ENCODE measurements at places on chromosomes 1 and 21.
A peak's percentile ranks its signal among the peaks of the same experiment; 100 is the strongest.

DNA sequence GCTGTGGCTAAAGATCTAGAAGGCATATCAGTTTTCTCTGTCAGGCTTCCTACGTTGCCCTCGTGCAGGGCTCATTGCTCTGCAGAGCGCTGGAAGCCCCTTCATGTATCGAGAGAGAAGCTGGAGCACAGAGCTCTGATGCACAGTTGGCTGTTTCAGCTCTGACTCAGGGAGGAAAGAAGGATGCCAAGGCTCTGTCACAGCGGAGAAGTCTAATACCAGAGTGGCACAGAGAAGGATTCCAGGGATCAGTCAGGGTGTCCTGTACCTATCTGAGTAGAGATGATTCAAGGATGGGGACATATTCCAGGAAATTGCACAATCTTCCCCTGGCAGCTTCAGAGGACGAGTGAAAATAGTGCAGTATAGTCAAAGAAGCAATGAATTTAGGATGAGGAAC is 179.2 kb upstream of the FMN2 start:
- DNase-seq: no peak

DNA sequence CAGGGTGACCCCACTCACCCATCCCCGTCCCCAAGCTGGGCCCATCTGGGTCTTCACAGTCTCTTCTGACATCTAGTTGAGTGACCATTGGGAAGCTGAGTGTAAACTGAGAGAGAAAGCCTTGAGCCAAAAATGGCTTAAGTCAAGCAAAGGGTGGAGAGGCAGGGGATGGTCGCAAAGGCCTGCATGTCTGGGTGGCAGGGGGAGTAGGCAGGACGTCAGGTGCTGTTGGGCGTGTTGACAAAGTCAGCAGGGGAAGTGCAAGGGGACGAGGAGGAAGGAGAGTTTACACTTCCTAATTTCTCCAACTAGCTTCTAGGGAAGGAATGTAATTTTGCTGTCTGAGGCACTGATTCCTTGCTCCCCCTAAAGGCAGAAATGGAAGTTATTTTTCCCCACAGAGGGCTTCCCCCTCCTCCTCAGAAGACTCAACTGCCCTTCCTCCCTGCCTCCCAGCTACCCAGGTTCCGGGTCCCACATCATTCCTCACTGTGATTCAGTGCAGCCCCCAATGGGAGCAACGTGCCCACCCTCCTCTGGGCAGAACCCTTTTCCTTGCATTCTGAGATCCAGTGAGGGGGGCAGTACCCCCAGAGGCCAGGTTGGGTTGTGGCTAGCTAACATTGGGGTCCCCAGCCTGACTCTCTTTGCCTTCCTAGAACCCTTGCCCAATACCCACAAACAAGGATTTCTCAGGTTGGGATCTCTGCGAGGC is 1.2 kb upstream of the ADORA1 start:
- DNase-seq: no peak

DNA sequence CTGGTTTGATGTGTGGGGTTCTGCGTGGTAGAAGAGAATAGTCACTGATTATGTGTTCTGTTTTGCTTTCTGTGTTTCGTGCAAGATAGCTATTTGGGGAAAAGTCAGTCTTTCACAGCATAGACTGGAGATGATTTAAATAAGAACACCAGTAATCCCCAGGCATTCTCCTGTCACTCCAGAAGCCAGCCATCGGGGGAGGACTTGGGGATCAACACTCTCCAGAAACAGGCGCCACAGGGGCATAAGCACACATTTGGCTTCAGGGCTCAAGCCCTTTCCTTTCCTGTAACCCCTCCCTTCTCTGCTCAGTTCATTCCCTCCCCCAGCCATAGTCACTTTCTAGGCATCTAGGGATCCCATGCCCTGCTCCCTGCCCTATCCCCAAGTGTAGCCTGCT is 97.3 kb upstream of the BEND5 start:
- DNase-seq: no peak

DNA sequence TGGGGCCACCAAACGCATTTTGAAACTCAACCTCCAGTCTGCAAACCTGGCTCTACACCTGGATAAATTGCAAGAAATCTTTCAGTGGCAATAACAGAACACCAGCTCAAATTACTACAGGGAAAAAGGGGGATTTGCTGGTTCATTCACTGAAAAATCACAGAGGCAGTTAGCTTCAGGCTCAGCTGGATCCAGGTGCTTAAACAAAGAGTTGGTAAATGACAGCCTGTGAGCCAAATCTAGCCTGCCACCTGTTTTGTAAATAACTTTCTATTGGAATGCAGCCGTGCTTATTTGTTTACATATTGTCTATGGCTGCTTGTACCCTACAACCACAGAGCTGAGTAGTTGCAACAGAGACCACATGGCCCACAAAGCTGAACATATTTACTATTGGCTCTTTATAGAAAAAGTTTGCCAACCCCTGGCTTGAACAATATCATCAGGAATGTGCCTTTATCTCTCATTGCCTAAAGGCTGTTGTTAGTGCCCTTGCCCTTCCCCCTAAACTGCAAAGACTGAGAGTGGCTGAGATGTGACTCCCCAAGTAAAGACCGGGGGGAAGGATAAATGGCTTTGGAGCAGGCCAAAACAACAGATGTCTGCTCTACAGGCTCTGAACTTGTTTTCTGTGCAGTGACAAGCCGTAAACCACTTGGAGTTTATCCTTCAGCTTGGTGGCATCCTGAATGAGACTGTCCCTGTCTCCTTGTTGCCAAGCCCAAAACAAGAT is 21.5 kb upstream of the PTPRF start:
- DNase-seq: no peak

DNA sequence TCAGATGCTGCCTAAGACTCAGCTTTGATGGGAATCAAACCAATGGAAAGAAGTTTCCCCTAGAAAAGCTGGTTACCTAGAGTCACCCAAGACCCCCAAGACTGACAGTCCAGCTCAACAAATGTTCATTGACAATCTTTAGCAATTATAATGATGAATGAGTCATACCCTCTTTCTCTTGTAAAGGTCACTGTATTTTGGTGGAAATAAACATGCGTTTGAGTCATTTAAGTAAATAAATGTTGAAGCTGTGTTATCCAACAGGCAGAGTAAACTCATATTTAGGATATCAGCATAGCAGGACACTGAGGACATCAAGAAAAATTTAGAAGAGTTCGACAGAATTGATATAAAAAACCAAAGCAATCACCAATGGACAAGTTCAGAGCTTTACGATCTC is 295.9 kb downstream of the RGS7 start:
- no peak for DNase-seq

DNA sequence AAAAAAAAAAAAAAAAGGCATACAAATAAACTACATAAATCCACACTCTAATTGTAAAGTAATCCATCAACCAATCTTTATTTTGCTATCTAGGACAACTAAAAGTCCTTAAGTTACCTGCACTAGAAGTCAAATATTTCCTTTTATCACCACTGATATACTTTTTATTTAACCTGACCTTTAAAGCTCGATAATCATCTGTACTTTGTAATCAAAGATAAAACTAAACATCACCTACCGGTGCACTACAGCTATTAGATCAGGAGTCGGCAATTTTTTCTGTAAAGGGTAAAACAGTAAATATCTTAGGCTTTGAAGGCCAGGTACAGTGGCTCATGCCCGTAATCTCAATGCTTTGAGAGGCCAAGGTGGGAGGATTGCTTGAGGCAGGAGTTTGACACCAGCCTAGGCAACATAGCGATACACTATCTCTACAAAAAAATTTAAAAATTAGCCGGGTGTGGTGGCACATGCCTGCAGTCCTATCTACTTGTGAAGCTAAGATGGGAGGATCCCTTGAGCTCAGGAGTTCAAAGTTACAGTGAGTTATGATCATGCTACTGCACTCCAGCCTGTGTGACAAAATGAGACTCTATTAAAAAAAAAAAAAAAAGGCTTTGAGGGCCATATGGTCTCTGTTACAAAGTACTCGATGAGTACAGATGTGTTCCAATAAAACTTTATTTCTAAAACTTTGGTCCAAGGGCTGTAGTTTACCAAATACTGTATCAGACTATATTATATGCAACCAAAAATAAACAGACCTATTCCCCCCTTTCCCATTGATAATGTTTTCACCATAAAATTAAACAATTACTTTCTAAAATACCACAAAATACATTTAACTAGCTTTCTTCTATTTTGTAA is 47.1 kb downstream of the TESK2 start:
- no peak for DNase-seq

GRCh38 chr1:64569411-64569810 is 99.5 kb downstream of the CACHD1 start:
- no peak for DNase-seq

GRCh38 chr1:7638078-7638477 is 133.0 kb upstream of the VAMP3 start:
- DNase-seq: no peak

DNA sequence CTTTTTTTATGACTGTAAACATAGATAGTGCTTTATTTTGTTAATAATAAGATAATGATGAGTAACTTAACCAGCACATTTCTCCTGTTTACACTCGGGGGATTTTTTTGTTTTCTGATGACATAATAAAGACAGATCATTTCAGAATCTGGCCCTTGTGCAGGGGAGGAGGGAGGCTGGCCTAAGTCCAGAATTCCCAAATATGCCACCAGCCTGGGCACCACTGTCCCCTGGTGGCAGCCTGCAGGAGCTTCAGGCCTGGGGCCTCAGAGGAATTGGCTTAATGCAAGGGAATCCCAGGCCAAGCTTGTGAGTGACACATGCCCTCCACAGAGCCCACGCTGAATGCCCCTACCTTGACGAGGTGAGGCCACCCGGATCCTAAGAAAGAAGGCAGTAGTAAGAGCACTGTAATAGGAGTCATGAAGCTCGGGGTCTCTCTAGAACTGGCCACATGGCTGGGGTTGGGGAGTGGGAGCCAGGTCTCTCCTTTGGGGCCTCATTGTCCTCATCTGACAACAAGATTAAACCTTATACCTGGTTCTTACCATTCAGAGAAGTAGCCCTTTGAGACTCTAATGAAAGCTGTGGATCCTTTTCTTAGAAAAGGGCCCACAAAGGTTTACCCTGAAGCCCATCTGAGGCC is 24.1 kb downstream of the ETNK2 start:
- DNase-seq: peak; percentile 74

DNA sequence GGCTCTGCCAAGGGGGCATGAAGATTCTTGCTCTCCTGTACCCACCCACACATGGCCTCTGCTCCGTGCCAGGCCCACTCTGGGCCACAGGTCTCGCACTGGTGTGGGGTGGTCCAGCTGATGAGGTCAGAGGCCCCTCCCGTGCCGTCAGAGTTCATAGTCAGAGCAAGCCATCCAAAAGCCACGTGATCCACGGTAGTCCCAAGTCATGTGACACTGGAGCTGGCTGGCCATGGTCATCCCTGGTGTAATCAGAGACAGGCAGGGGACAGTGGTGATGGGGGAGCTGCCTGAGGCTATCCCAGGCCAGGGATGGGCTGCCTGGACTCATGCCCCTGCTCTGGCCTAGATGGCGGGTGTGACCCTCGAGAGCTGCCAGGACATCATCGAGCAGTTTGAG is 10.5 kb downstream of the PLCH2 start:
- no peak for DNase-seq

- DNase-seq: no peak
Observed at GRCh38 chr1:9006956-9007615, 19.1 kb downstream of the SLC2A7 start.

DNA sequence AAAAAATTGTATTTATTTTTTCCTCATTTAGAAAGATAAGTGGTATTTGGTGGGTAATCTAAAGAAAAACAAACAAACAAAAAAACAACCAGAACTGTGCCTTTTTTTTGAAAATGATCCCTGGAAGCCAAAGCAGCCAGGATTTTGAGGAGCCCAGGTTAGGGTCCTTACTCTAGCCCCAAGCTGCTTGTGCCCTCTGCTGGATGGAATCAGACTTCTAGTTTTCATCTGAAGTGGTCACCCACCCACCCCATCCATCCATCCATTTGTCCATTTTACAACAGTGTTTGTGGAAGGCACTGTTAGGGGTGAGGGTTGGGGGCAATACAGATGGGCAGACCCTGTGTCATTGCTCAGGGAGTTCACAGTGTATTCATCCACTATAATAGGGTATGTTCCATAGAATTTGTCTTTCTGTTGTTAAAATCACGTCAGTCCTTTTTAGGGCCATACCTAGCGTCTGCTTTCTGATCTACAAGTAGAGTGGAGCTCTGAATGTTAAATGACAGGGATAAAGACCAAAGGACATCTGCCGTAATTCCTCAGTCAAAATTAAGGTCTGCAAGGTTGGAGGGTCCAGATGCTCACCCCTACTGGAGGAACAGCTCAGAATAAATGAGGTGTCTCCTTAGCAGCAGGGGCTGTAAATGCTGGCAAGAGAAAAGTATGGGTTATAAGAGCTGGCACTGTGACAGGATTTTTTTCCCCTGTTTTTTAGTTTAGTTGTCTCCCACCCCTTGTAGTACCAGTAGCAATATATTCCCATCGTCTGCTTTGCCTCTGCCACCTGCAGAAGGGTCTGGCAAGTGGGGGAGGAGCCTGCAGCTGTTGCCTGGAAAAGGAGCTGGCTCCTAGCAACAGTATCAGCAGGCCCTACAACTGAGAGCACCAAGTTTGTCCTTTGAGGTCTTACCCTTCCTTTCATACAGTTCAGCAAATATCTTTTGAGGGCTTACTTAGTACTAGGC is 3.2 kb downstream of the LRRC42 start:
- DNase-seq: peak; percentile 9

DNA sequence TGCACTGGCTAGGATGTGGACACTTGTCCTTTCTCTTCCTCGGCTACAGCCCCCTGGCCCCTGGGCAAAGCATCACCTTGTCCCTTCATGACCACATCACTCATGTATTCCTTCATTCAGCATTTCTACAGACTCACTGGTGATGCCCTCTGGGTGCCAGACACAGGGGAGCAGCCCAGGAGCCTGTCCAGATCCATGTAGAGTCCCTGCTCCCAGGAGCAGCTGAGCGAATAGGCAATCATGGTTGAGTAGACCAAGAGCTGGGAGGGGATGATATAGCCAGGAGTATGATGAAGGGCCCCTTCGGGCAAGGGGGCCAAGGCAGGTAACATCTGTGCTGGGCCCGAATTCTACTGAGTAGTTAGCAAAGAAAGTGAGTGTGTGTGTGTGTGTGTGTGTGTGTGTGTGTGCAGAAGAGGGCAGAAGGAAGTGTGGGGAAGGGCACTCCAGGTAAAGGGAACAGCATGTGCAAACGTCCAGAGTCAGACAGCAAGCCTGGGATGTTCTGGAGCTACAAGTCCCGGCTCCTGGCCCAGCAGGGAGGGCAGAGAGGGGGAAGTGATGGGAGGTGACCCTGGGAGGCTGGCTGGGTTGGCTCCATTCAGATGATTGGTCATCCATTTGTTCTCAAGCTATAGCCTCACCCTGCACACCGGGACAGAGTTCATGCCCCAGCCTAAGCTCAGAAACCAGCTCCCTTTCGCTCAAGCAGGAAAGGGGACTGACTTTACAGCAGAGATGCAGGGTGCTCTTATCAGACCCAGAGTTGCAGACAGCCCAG is 21.0 kb upstream of the PIK3CD start:
- no peak for DNase-seq
